NCI-H446 (cell line): ENCODE measurements at places on chromosomes 7 and 10.

DNA sequence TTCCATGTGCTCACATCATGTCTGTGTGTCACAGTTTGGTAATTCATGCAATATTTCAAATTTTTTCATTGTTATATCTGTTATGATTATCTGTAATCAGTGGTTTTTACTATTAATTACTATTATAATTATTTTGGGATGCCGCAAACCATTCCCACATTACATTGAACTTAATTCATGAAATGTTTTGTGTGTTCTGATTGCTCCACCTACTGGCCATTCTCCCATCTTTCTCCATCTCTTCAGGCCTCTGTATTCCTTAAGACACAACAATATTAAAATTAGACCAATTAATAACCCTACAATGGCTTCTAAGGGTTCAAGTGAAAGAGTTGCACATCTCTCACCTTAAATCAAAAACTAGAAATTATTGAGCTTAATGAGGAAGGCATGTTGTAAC is 398.5 kb downstream of the PCDH15 start:
- DNase-seq = no peak

DNA sequence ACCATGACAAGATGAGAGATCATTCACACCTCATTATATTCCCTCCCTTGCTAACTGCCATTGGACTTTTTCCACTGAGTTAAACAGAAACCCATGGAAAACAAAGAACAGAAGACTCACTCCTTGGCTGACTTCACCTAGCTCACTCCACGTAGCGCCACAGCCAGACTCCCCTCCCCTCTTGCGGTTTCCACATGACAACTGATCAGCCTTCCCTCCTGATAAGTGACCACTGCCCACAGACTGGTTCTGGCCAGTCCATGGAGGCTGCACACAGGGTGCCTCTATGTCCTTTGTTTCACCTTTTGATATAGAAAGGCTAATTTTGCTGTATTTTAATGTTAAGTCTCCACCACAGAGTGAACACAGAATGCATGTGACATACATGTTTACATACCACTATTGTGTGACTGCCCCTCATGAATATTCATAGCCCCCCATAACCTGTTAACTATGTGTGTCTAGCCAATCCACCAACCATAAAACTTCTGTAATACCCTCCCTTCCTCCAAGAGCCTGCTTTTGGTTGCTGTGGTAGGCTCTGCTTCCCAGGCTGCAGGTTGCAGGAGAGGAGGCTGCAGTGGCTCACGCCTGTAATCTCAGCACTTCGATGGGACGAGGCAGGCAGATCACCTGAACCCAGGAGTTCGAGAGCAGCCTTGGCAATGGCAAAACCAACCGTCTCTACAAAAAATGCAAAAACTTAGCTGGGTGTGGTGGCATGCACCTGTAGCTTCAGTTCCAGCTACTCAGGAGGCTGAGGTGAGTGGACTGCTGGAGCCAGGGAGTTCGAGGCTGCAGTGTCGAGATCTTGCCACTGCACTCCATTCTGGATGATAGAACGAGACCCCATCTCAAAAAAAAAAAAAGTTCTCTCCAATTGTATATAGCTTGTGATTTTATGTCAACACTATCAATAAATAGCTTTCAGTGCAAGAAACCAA is 10.0 kb upstream of the IFIT5 start:
- no peak for DNase-seq

DNA sequence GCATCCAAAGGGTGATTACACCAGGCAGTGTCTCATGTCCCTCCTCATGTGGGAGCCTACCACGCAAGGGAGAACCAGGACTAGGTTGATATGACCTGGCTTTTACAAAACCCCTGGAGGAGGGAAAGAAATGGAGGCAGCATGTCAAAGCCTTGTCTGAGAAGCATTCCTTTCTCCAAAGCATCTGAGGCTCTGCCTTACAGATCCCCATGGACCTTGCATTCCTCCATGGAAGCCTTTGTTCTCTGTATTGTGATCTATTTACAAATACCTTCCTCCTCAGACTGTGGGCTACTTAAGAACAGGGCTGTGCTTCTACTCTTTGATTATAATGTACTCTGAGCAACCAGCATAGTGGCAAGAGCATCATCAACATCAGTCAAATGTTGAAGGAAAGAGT is 197.0 kb downstream of the PLXNA4 start:
- no peak for DNase-seq

GRCh38 chr7:52639981-52640380 is 395.5 kb upstream of the POM121L12 start:
- no peak for DNase-seq

DNA sequence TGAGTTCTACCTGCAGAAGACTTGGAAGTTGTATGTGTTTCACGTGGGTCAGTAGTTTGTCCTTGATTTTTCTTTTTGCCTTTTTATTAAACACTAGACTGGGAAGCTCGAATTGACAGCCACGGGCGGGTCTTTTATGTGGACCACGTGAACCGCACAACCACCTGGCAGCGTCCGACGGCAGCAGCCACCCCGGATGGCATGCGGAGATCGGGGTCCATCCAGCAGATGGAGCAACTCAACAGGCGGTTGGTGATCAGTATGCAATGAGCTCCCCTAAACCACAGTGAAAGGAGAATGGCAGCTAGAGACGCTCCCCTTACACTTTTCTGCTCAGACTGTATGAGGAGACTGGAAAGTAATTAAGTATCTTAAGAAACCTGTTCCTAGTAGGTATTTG is 126.7 kb upstream of the STK17A start:
- no peak for DNase-seq

- no peak for DNase-seq
Measured at GRCh38 chr10:118047157-118047719, 497 bp upstream of the RAB11FIP2 start.

DNA sequence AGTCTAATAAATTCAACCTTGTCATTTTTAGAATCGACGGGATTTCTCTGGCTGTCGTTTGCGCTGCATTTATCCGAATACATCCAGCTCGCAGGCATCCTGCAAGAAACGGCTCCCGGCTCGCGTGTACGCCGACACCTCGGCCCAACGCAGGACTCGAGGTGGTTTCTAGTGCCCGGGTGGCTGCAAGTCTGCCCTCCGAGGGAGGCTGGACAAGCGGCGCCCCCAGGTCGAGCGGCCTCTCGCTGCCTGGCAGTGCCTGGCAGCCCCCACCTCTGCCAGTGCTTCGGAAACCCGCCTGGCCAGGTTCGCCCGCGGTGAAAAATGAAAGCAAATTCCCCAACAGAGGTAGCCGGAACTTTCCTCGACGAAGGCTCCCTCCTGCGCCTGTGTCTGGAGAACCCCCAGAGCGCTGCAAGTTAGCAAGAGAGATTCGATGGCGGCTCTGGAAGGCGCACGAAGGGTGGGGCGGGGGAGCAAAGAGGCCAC is 5.7 kb upstream of the ZNF503 start:
- DNase-seq = no peak

- DNase-seq = no peak
Measured at GRCh38 chr7:90383861-90384260, 19.4 kb upstream of the CLDN12 start.

DNA sequence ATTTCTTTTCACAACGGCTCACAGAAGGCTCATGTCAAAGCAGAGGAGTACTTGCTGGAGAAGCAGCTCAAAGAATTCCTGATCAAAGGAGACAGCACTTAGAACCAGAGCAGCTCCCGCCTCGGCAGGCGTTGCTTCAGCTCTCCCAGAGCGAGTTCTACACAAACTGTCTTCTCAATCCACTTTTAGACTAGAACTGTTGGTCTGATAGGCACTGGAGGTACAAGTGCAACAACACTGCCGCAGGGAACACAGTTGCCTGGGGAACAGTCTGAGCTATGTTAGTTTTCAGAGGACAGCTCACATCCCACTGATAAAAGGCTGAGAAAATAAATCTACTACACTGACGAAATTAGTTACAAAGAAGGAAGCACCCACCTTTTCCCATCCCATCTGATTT is 35.4 kb downstream of the CYTH3 start:
- no peak for DNase-seq

- no peak for DNase-seq
Measured at GRCh38 chr10:27844223-27844622, 98.6 kb upstream of the MKX start.

DNA sequence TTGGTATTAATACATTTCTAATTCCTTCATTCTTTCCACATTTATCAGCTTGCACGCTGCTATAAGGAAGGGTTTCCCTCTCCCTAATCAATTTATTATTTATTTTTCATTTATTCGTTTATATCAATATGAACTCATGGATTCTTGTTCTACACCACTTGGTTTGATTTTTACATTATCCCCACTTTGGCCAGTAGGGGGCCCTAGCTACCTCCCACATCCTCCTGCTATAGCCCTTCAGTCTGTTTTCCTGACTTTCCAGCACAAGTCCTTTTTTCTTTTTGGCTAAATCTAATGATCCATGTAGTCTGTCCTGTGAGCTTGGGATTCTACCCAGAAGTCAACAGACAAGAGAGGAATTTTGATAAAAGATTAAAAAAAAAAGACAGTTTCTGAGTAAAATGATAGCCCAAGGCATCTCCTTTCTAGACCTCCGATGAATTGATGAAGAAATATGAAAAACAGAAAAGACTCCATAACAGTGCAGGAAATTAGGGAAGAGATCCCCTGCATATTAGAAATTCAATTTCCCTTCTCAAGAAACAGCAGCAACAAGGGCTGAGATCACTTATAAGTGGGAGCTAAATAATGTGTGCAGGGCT is 47.7 kb downstream of the LYZL2 start:
- peak; percentile 39 for DNase-seq

- DNase-seq = no peak
Measured at GRCh38 chr10:62587011-62587410, 212.8 kb downstream of the ZNF365 start.

- DNase-seq = no peak
Measured at GRCh38 chr10:88793712-88794299, 8.7 kb upstream of the LIPM start.

DNA sequence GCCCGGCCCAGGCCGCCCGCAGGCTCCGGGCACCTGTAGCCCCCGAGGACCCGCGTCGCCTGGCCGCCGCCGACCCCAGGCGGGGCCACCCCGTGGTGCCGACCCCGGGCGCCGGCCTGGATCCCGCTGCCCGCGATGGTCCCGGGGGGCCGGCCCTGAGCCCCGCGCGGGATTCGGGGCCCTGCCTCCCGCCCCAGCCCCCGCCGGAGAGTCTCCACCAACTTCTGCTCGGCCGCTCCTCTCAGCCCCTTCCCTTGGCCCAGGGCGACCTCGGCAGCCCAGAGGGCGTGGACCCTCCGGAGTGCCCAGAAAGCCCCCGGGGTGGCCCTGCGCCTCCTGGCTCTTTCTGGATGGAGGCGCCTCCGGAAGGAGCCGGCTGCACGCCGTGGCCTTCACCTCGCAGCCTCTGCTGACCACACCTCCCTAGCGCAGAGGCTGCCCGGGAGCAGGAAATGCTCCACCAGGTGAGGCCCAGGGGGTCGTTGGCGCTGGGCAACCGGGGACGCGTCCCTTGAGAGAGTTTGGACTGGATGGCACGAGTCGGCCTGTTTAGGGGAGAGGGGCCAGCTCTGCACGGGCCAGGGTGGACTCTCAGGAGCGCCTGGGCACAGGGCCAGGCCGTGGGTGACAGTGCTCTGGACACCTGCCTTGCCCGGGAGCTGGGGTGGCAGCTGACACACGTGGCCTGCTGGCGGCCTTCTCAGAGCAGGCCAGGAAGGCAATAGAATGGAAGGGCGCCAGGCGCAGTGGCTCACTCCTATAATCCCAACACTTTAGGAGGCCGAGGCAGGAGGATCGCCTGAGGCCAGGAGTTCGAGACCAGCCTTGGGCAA is 529 bp downstream of the ZNF853 start:
- DNase-seq = no peak

GRCh38 chr7:46393142-46393541 is 472.1 kb upstream of the IGFBP3 start:
- no peak for DNase-seq

DNA sequence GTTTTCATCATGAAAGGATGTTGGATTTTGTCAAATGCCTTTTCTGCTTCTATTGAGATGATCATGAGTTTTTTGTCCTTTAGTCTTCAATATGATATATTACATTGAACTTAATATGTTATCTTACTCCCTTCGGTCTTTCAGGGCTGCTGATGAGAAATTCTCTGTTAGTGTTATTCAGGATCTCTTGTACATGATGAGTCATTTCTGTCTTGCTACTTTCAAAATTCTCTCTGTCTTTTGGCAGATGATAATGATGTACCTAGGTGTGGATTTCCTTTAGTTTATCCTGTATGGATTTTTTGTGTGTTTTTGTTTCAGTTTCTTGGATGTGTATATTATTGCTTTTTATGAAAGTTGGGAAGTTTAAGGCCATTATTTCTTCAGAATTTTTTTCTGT is 320.9 kb upstream of the NPSR1 start:
- DNase-seq = no peak

DNA sequence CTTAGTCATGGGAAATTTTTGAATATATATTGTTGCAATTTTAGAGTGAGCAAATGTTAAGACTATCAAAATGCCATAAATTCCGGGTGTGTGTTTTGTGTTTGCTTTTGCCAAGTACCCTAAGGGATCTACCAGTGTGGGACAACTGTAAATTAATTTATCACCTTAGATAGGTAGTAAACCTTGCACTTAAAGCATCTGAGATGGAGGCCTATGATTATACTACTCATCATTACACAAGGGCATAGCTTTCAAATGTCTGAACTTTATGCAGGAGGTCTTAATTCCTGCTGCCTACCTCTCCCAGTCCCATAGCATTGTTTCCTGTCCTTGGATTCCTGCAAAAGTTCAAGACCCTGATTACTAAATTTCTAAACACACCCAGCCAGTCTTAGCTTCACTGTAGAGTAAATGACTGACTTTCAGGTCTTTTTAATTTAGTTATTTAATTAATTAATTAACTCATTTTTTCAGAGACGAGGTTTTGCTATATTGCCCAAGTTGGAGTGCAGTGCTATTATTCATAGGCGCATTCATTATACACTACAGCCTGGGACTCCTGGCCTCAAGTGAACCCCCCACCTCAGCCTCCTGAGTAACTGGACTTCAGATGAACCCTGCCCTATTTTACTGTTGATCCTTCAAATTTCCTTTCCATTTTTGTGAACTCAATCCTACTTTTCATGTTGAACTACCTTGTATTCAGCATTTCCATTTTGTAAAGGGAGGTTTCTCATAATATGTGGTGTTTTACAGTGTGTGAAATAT is 47.0 kb downstream of the THSD7A start:
- no peak for DNase-seq

- no peak for DNase-seq
Measured at GRCh38 chr7:18626717-18627116, 131.2 kb downstream of the HDAC9 start.
